ENCODE measurements at places on chromosomes 5 and 9.

- DNase-seq, result no peak
These were observed 328.3 kb upstream of the MPDZ start for GRCh38 chr9:13607481-13608441.

- no peak for DNase-seq
These were observed 180.1 kb upstream of the ELL2 start for GRCh38 chr5:96141749-96142148.

DNA sequence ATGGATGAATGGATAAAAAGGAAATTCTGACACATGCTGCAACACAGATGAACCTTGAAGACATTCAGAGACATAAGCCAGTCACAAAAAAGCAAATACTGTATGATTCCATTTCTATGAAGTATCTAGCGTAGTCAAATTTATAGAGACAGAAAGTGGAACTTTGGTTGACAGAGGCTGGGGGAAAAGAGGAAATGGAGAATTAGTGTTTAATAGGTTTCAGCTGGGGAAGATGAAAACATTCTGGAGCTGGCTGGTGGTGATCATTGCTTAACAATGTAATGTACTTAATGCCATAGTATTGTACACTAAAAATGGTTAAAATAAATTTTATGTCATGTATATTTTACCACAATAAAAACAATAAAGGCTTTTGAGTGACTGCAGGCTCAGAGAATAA lies 24.2 kb downstream of the PPIC start:
- DNase-seq, result no peak

DNA sequence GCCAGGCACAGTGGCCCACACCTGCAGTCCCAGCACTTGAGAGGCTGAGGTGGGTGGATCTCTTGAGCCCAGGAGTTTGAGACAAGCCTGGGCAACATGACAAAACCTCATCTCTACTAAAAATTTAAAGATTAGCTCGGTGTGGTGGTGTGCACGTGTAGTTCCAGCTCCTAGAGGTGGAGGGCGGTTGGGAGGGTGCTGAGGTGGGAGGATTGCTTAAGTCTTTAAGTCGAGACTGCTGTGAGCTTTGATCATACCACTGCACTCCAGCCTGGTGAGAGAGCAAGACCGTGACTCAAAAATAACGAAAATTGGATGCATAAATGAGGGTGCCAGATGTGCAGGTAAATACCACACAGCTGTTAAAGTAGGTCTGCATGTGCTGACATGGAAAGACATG lies 39.3 kb upstream of the TDRD7 start:
- no peak for DNase-seq

- no peak for DNase-seq
These were observed 74.7 kb upstream of the SPTLC1 start for GRCh38 chr9:92189782-92190535.
